ENCODE measurements at places on chromosomes 4 and X.
A peak's percentile ranks its signal among the peaks of the same experiment; 100 is the strongest.

DNA sequence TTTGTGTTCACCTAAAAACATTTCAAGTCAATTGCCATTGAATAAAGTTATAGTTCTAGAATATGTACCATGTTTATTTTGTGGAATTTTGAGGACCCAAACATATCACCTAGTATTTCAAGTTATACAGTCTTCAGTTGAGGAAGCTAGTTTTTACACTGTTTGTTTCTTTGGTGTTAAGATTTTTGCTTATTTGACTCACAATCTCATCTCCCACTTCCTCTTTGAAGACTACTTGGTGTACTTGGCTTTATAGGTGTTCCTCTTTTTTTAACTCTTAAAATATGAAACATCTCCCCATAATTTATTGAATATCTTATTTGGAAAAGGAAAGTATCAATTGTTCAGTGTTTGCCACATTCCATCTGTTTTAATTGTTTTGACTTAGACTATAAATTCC is 675.4 kb downstream of the RAPGEF2 start:
- no peak for DNase-seq

GRCh38 chr4:174794543-174795094 is 34.4 kb downstream of the GLRA3 start:
- DNase-seq, result no peak

DNA sequence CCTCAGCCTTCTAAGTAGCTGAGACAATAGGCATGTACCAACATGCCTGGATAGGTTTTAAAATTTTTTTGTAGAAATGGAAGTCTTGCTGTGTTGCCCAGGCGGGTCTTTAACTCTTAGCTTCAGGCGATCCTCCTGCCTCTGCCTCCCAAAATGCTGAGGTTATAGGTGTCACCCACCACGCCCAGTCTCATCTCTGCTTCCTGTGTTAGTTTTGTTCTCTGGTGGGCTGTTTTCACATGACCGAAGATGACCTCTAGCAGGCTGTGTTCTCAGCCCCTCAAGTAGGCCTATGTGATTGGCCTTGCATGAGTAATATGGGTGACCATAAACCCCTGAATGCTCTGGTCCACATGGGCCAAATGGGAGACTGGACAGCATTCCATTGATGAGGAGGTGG is 56.8 kb upstream of the MSANTD1 start:
- peak; percentile 61 for DNase-seq

GRCh38 chr4:116055857-116056827 is 942.7 kb upstream of the NDST4 start:
- DNase-seq, result no peak

GRCh38 chr4:11596989-11597388 is 168.3 kb upstream of the HS3ST1 start:
- no peak for DNase-seq

- DNase-seq, result no peak
These were observed 1591.4 kb upstream of the PCDH7 start for GRCh38 chr4:29128810-29129209.

DNA sequence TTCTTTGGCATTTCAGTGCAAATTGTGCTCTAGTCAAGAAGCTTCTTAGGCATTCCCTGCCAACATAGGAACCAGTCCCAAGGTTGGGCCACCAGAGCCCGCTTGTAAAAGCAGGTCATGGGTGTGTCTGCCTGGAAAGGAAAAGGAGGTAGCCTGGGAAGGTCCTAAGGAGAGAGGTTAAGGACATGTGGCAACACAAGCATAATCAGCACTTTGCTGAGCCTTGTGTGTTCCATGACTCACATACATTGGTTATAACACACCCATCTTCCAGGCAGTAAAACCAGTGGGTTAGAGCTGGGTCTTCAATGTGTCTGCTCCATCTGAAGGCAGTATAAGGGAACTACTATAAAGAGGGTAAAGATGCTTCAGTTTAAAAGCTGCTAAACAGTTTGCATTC is 165.0 kb downstream of the FHIP1A start:
- no peak for DNase-seq

- no peak for DNase-seq
These were observed 55.8 kb downstream of the EMCN start for GRCh38 chr4:100461807-100462605.

- no peak for DNase-seq
These were observed 34.4 kb upstream of the LRBA start for GRCh38 chr4:151049430-151049884.

GRCh38 chr4:173073939-173074500 is 94.6 kb upstream of the GALNT7 start:
- no peak for DNase-seq

- DNase-seq, result no peak
These were observed 45.4 kb downstream of the INTS12 start for GRCh38 chr4:105662935-105663675.
